Activated CD8-positive, alpha-beta memory T cell treated with anti-CD3 and anti-CD28 coated beads, Interleukin-2, amount 10 ng/mL, durations not matched to agents 7 days and 5 days (primary cell): ENCODE measurements at places on chromosomes 4 and X.
A peak's percentile ranks its signal among the peaks of the same experiment; 100 is the strongest.

DNA sequence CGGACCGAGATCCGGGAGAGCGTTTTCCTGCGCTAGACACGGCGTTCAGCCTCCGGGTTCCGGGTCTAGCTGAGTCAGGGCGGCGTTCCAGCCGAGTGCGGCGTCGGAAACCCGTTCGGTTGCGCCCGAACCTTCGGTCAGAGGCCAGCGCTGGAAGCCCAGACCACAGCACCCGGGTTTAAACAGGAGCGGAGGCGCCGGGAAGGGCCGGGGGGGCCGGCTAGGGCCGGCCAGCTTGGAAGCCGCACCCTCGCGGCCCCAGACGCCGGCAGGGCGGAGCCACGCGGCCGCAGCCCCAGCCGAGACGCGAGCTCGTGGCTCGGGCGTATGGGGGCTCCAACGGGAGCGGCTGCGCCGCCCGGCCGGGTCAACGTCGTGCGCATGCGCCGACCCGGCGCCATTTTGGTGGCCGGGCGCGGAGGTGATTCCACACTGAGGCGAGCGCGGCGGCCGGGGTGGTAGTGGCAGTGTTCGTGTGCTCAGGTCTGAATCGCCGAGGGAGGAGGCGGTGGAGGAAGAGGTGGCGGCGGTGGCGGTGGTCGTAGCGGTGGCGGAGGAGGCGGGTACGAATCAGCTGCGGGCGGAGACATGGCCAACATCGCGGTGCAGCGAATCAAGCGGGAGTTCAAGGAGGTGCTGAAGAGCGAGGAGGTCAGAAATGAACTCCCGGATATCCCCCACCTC, at the start of gene UBE2K:
Gene UBE2K, plus strand, starts transcription at position 397 of the 684 bp plus-strand sequence. Its CDS starts 192 bp downstream, at position 589.
- DNase-seq, result peak; percentile 91
- peak within 1 kb of the TSS; percentile 96 for H3K27ac ChIP-seq
- H3K4me3 ChIP-seq, result peak within 1 kb of the TSS; percentile 94
- peaks cover 16% of the 10 kb centered on the region for H3K36me3 ChIP-seq
- H3K27me3 ChIP-seq, result no peaks in the 10 kb centered on the region

DNA sequence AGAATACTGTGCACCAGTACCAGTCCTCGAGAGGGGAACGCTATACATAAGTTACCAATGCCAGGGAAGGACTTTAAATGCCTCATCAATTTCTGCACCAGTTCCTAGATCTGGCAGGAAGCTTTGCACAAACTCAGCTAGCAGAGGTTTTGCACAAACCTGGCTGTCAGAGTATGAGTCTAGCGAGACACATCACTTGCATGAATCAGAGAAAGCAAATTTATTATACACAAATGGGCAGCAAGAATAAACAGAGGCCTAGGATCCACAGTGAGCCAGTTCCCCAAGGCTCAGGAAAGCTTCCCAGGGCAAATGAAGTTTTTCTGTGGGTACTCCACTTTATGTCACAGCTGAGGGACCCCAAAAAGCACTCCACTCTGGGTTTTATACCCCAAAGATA, 523.5 kb downstream of the CFAP47 start:
- H3K4me1 ChIP-seq, result no peaks in the 10 kb centered on the region
- H3K27me3 ChIP-seq, result no peaks in the 10 kb centered on the region
- no peaks in the 10 kb centered on the region for H3K36me3 ChIP-seq
- no peak overlapping the region for H3K27ac ChIP-seq
- H3K4me3 ChIP-seq, result no peak overlapping the region

DNA sequence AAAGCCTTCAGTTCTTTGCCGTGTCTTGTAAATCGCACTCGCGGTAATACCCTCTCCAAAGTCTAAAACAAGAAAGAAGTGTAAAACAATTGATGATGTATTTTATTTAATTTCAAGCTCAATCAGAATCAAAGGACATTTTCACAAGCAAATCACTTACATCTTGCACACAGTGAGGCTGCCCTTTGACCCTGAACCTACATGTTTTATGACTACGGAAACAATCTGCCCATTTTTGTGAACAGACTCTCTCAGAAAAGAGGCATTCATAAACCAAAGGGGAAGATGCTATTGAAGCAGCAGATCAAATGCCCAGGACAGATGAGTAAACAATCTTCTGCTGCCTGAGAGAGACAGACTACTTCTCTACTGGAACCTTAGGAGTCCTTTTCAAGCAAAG, 76.0 kb upstream of the DDX60 start:
- H3K4me1 ChIP-seq, result no peaks in the 10 kb centered on the region
- DNase-seq, result no peak
- H3K36me3 ChIP-seq, result peaks cover 65% of the 10 kb centered on the region
- no peak overlapping the region for H3K27ac ChIP-seq
- no peak overlapping the region for H3K4me3 ChIP-seq

DNA sequence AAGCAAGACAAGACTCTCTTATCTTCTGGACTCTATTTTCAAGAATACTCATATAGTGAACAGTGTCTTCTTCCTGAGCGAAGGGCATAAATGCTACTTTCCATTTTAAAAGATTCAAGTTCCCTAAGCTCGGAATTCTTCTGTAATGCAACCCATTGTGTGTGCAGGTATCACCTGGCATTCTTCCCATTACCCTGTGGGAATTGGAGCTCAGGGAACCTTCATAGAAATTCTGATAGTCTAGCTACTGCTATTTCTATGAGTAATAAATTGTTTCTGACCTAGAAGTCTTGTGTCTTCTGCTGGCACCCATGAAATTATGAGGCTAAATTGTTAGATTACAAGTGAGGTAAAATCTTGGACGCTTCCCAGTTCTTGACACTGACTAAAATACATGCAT, 324.1 kb upstream of the DIPK2B start:
- H3K36me3 ChIP-seq, result no peaks in the 10 kb centered on the region
- H3K27ac ChIP-seq, result no peak overlapping the region
- H3K4me3 ChIP-seq, result no peak overlapping the region
- no peaks in the 10 kb centered on the region for H3K4me1 ChIP-seq
- DNase-seq, result no peak
- no peaks in the 10 kb centered on the region for H3K27me3 ChIP-seq

- DNase-seq, result no peak
- H3K27me3 ChIP-seq, result no peaks in the 10 kb centered on the region
- H3K4me3 ChIP-seq, result no peak overlapping the region
- no peaks in the 10 kb centered on the region for H3K36me3 ChIP-seq
Observed at GRCh38 chr4:181863856-181864255, 379.3 kb upstream of the TENM3 start.
